ENCODE measurements at places on chromosomes 11 and 22.

DNA sequence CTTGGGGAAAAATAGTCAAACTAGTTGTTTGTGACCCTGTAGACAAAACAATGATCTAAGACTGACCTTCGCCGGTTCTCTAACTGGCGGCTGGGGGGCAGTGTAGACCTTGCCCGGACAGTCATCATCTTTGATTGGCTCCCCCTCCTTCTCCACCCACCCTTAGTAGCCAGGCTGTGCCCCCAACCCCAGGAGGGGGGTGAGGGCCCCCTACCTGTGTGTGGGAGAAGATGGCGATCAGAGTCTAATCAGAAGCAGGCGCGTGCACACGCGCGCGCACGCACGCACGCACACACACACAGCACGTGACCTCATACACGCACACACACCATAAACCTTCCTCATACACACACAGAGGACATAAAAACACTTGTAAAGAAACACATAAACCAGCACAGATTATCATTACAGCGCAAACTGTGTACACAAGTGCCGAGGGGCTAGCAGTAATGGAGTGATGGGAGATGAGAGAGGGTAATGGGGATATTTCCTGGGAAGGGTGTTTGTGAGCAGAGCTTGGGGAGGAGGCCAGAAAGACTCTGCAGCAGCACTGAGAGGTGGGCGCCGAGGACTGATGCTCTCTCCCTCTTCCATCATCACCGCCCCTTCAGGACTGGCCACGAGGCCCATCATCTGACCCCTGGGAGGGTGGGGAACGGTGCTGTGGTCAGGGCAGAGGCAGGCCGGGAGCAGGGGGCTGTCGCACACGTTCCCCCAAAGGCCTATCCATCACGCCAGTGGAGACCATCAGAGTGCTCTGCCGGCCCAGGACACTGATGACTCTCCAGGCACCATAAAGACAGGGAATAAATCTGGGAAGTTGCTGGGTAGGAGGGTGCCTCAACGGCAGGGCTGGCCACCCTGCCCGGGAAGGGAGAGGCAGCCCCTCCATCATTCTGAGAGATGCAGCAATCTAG, 12.2 kb downstream of the NECTIN1 start:
- no peak for DNase-seq

DNA sequence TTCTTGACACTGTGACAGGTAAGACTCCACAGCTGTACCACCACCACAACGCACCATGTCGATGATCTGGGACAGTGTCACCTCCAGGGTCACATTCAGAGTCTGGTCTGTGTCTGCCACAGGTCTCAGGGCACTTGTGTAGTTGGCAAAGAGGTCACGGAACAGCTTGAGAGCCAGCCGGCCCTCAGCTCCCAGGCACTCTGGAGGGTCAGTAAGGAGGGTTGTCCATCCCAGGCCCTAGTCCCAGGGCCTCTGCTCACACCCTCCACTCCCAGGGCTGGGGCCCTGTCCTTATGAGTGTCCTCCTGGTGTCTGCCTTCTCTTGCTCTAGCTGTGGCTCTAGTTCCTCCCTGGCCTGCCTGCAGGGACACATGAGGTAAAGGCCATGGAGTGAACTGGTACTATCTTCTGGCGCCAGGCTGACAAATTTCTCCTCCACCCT, 1.4 kb downstream of the CHRNA10 start:
- DNase-seq, result no peak

GRCh38 chr11:72652873-72653630, 21.2 kb downstream of the PDE2A start:
- DNase-seq, result no peak

DNA sequence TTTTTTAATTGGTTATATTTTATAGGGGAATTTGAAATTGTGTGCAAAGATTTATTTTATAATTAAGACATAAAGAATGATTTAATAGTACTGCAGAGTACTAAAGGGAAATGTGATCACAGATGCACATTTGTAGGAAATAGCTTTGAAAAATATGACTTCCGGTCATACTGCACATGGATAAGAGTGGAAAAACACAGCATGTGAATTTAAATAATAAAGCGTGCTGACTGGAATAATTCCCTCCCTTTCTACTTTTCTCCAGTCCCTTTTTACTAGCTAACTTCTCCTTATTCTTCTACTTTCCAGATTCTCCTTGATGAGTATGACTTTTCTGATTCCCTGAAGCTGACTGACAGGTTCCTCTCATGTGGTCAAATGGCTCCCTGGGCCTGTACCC, 238.4 kb upstream of the CTSC start:
- no peak for DNase-seq

DNA sequence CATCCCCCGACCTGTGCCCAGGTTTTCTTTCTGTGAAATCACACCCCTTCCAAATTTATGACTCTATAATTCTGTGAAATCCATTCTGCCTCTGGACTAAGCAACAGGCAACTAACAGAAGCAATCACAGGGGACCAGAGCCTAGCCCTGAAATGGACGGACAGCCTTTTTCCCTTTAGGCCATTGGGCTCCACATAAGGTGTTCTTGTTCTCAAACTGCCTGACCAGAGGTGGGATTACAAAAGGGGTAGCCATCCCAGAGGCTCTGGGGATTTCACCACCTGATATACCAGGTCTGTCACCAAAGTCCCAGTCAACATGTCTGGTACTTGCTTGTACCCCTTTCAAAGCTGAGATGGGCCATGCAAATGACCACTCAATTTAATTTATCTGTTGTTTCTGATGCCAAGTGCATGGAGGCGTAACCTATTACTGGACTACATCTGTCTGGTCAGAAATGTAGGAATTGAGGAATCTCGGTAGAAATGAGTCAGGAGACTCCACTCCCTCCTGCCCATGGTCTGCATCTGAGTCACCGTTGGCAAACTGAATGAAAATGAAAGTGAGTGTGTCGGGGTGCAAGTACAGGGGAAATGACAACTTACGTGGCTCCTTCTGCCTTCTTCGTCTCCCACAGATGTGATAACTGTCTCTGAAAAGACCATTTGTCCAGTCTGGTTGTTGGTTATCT, 10.2 kb downstream of the DKK3 start:
- no peak for DNase-seq

DNA sequence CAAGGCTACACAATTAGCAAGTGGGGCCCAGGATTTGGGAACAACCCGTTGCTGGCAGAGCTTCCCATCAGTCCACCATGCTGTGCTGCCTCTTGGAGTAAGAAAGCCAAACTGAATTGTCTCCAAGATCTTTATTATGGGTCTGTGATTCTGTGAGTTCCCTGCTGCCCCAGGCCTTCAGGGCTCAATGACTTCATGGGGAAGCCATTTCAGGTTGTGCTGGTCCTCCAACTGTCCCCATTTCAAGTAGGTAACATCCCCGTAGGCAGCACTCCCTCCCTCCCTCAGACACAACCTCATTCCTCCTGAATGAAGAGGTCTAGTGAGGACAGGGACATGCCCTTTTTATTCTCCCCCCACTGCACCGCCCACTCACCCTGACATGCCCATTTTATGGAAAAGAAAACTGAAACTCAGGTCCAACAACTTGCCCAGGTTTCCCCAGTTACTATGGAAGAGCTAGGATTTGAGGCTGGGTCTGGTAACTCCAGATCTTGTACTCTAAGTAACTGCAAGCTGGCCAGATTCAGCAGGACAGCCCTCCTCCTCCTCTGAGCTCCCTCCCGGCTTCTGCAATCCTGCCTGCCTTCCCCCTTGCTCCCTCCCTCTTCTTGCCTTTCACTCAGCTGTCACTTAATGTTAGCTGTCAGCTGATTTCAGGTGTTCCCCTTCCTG, 8.2 kb upstream of the YWHAH start:
- no peak for DNase-seq

DNA sequence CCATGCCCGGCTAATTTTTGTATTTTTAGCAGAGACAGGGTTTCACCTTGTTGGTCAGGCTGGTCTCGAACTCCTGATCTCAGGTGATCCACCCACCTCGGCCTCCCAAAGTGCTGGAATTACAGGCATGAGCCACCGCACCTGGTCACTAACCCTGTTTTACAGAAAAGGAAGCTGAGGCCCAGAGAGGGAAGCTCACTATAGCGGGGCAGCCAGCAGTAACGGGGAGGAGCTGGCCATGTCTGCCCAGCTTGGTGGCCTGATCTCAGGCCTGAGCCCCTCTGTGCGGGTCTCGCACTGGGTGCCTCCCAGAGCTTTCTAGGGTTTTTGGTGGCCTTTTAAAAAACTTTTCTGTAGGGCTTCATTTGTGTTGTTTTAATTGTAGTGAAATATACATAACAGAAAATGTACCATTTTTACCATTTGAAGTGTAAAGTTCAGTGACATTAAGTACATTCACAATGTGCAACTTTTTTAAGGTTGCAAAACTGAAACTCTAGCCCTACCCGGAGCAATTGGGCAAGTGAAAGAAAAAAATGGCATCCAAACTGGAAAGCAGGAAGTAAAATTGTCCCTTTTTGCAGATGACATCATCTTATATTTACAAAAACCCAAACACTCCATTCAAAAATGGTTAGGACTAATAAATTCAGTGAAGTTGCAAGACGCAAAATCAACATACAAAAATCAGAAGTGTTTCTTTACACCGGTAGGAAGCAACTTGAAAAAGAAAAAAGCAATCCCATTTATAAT, 14.5 kb upstream of the CYTH4 start:
- DNase-seq, result no peak

DNA sequence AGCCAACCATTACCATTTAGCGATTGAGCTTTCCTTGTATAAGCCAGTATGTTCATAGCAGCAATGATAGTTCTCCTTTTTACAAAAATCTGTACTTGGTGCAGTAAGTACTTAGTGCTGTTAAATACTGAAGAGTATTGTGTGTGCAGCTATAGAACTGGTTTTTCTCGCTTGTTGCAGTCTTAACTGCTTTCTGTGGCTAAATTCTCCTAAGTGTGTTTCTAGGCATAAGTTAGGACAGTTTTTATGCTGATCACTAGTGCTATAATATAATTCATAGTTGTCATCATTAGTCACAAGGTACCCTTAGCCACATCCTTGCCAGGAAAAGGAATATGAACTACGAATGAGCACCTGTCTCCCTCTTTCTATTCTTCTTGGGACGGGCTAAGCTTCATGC, 107.7 kb downstream of the GRAMD1B start:
- DNase-seq, result no peak

- DNase-seq, result peak; percentile 92
Observed at GRCh38 chr11:90476442-90477007, 253.7 kb upstream of the CHORDC1 start.

GRCh38 chr11:19800162-19800561, 87.5 kb downstream of the NAV2 start:
- no peak for DNase-seq

GRCh38 chr11:17887779-17888178, 125.1 kb downstream of the SERGEF start:
- no peak for DNase-seq

DNA sequence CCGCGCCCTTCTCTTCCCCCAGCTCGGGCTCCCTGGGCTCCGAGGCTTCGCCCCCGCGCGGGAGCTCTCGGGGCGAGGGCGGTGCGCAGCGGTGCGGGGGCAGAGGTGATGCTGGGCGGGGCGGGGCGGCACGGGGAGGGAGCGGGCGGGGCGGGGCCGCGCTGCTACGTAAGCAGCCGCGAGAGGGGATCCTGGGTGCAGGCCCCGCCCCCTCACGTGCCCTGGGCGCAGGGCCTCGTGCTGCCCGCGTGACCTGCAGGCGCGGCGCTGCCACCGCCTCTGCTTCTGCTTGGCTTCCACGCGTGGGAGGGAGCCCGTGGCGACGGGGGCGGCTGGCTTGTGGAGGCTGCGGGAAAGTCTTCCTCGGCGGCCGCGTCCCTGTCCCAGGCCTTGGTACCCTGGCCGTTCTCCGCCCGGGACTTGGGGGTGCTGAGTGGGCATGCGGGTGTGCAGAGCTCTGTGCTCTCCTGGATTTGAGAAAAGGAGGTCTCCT, 132.6 kb upstream of the HSD17B12 start:
- DNase-seq, result no peak

GRCh38 chr11:47848700-47849155, 578 bp upstream of the NUP160 start:
- DNase-seq, result no peak

GRCh38 chr22:32900886-32901635, 99.6 kb downstream of the TIMP3 start:
- no peak for DNase-seq

DNA sequence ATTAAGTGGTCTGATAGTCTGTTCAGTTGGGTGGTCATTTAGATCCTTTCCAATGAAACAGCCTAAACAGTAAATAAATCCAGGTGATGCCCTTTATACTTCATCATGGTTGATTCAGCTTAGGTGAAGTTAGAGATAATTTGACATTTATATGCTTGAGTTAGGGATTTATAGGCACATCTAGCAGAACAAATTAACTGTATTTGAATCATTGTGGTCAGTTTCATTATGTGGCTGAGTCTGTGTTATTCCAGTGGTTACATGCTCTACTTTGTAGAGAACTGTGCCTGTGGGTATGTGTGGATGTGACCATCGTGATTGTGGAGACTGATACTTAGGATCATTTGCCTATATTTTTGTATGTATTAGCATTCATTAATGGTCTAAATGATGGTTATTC, 194.6 kb downstream of the DDX10 start:
- DNase-seq, result no peak

GRCh38 chr22:50009251-50009650, 3.3 kb downstream of the IL17REL start:
- DNase-seq, result no peak

GRCh38 chr11:79026803-79027445, 413.9 kb downstream of the TENM4 start:
- DNase-seq, result no peak
